ENCODE measurements at places on chromosomes 6 and 20. TPM values are rescaled to one million over a fixed set of nuclear protein-coding genes. Genes with fewer than 3 reads are reported as not detected.

The UBE2C gene
- total RNA-seq, result 189 TPM

The PPP1R16B gene
- total RNA-seq, result not detected

The SLC17A2 gene
- total RNA-seq, result not detected

The WFDC10B gene
- total RNA-seq, result not detected

The TAF8 gene
- 32.6 TPM for total RNA-seq

The SOX4 gene
- 120 TPM for total RNA-seq

The IL22RA2 gene
- total RNA-seq, result not detected

The FNDC11 gene
- total RNA-seq, result not detected

The KCNB1 gene
- total RNA-seq, result not detected

The MATN4 gene
- total RNA-seq, result 0.17 TPM

The ZNF334 gene
- not detected for total RNA-seq

The GID8 gene
- 64.6 TPM for total RNA-seq

The TMEM244 gene
- total RNA-seq, result not detected

Measured in Calu3 (cell line).